ENCODE measurements at places on chromosomes 13 and 19.
A peak's percentile ranks its signal among the peaks of the same experiment; 100 is the strongest.

GRCh38 chr19:618247-618619 lies 15.1 kb downstream of the POLRMT start:
- H3K4me3 ChIP-seq: no peak overlapping the region
- peaks cover 8% of the 10 kb centered on the region for H3K36me3 ChIP-seq
- no peak overlapping the region for H3K27ac ChIP-seq
- no peak for DNase-seq
- H3K4me1 ChIP-seq: no peaks in the 10 kb centered on the region

GRCh38 chr13:88761145-88761544 lies 1090.0 kb downstream of the SLITRK5 start:
- H3K27me3 ChIP-seq: peaks cover 5% of the 10 kb centered on the region
- H3K4me3 ChIP-seq: no peak overlapping the region
- DNase-seq: no peak
- no peaks in the 10 kb centered on the region for H3K36me3 ChIP-seq
- H3K4me1 ChIP-seq: no peaks in the 10 kb centered on the region
- H3K27ac ChIP-seq: no peak overlapping the region

GRCh38 chr19:29841559-29842367 lies 30.0 kb downstream of the CCNE1 start:
- H3K27ac ChIP-seq: no peak overlapping the region
- H3K27me3 ChIP-seq: no peaks in the 10 kb centered on the region

DNA sequence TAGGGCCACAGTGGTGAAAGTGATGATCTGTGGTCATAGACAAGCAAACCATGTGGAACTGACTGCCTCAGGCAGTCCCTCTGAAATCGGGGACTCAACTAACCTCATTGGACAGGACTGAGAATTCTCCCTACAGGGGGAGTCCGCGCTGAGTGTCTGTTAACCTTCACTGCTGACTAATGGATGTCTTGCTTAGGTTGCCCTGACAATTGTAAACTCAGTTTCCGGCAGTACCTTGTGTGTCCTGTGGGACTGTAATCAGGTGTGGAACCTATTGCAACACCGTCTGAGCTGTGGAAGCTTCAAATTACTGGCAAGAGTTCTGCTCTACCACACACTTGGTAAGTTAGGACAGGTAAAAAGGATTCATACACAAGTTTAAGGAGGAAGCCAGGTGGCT lies 21.8 kb downstream of the ZNF77 start:
- no peak overlapping the region for H3K4me3 ChIP-seq
- no peaks in the 10 kb centered on the region for H3K4me1 ChIP-seq
- peaks cover 1% of the 10 kb centered on the region for H3K36me3 ChIP-seq
- H3K27me3 ChIP-seq: no peaks in the 10 kb centered on the region
- no peak overlapping the region for H3K27ac ChIP-seq
- no peak for DNase-seq

DNA sequence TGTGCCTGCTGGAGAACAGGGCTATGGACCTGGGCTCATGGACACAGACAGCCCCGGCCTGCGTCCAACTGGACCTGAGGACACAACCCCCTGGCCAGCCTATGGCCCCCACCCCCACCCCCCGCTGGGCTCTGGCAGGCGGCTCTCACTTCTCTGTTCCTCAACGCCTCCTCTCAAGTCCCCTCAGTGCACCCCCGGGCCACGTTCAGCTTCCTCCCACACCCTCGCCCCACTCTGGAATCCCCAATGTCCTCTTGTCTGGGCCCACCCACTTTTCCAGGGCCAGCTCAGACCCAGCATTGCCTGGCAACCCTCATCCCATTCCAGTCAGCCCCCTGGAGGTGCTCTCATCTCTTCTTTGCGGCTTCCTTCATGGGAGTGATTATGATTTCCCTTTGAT lies 130.2 kb upstream of the SPACA7 start:
- H3K4me3 ChIP-seq: no peak overlapping the region
- H3K27me3 ChIP-seq: no peaks in the 10 kb centered on the region
- no peak overlapping the region for H3K27ac ChIP-seq
- H3K36me3 ChIP-seq: no peaks in the 10 kb centered on the region
- DNase-seq: peak; percentile 24

DNA sequence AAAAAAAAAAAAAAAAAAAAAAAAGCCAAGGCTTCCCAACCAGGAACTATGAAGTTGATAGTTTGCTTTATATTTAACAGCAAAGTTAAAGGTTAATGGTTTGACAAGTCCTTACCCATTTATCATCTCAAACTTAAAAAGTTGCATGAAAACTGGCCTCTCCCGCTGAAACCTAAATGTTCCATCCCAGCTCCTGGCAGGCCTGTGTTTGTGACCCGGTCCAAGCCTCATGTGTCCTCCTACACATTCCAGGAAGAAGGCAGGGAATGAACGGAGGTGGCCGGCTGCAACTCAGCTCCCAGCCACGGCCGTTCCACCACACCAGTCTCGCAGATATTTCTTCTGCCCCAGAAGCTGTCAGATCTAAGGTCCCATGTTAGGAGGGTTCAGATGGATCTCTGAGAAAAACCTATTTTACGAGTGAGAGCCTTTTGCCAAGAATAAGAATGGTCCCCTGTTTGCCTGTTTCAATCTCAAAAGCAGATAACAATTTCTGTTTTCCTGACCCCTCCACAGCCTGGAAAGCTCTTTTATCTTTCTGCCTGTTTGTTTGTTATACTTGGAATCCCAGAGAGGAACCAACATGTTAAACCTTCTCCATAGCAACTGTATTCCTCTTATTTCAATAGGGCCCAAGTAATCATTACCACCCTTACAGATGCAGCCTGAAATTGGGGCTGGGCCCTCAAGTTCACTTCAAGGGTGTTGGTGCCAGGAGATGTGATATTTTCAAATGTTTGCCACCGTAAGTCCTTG lies 56.5 kb downstream of the KCTD12 start:
- no peaks in the 10 kb centered on the region for H3K36me3 ChIP-seq
- DNase-seq: no peak
- H3K4me3 ChIP-seq: no peak overlapping the region
- no peaks in the 10 kb centered on the region for H3K27me3 ChIP-seq

GRCh38 chr13:109331011-109331433 lies 455.4 kb downstream of the IRS2 start:
- no peaks in the 10 kb centered on the region for H3K4me1 ChIP-seq
- H3K4me3 ChIP-seq: no peak overlapping the region
- no peak overlapping the region for H3K27ac ChIP-seq
- H3K36me3 ChIP-seq: no peaks in the 10 kb centered on the region

- no peaks in the 10 kb centered on the region for H3K36me3 ChIP-seq
- DNase-seq: no peak
- no peak overlapping the region for H3K27ac ChIP-seq
- no peaks in the 10 kb centered on the region for H3K27me3 ChIP-seq
Observed at GRCh38 chr13:40200273-40200978, 466.0 kb downstream of the FOXO1 start.

GRCh38 chr13:51770681-51771417 lies 33.1 kb downstream of the DHRS12 start:
- DNase-seq: no peak
- H3K36me3 ChIP-seq: peaks cover 5% of the 10 kb centered on the region
- H3K27me3 ChIP-seq: no peaks in the 10 kb centered on the region

DNA sequence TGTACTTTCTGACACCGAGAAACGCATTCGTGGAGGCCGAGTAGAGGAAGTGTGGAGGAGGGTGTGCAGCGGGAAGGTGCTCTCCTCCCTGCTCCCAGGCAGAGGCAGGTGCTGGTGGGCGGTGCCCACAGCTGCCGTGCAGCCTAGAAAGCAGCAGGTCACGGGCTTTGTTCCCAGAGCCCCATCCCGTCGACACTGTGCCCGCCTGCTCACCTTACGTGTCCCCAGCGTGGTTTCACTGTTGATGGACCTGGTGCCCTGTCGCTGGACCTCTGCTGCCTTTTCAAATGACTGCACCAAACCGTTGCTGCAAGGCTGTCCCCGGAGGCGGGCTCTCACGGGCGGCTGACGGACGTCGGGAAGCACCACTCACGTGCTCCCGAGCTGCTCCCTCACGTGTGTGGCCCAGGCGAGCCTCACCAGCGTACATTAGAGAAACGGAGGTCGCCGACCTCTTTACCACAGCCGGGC lies 20.8 kb downstream of the PLEKHJ1 start:
- no peak overlapping the region for H3K4me3 ChIP-seq
- H3K36me3 ChIP-seq: peaks cover 80% of the 10 kb centered on the region
- H3K27me3 ChIP-seq: no peaks in the 10 kb centered on the region
- H3K27ac ChIP-seq: no peak overlapping the region
- no peak for DNase-seq

GRCh38 chr13:28067491-28067890 lies 32.9 kb downstream of the FLT3 start:
- DNase-seq: no peak
- no peaks in the 10 kb centered on the region for H3K4me1 ChIP-seq
- H3K4me3 ChIP-seq: no peak overlapping the region
- H3K27ac ChIP-seq: no peak overlapping the region
- no peaks in the 10 kb centered on the region for H3K36me3 ChIP-seq

GRCh38 chr13:28719227-28720055 lies 671 bp upstream of the SLC46A3 start:
- peaks cover 11% of the 10 kb centered on the region for H3K4me1 ChIP-seq
- no peak for DNase-seq
- H3K27ac ChIP-seq: peak overlapping the region; percentile 93
- no peaks in the 10 kb centered on the region for H3K27me3 ChIP-seq
- peaks cover 3% of the 10 kb centered on the region for H3K36me3 ChIP-seq
- H3K4me3 ChIP-seq: peak overlapping the region; percentile 70

DNA sequence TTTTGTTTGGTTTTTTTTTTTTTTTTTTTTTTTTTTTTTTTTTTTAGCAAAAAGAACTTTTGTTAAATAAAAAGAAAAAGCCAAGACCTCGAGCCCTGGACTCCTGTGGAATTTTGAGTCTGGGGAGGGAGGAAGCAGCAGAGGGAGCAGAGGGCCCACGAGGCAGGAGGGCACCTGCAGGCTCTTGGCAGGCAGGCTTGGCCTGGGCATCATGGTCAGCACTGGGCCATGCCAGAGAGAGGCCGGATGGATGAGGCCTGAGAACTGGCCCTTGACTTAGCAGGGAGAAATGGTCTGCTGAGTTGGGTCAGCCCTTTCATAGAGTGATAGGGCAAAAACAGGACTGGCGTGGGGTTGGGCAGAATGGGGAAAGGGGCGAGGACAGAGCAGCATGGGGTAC lies 100.4 kb downstream of the GPR12 start:
- H3K4me1 ChIP-seq: no peaks in the 10 kb centered on the region
- DNase-seq: no peak
- no peaks in the 10 kb centered on the region for H3K27me3 ChIP-seq
- no peak overlapping the region for H3K27ac ChIP-seq
- H3K36me3 ChIP-seq: no peaks in the 10 kb centered on the region

DNA sequence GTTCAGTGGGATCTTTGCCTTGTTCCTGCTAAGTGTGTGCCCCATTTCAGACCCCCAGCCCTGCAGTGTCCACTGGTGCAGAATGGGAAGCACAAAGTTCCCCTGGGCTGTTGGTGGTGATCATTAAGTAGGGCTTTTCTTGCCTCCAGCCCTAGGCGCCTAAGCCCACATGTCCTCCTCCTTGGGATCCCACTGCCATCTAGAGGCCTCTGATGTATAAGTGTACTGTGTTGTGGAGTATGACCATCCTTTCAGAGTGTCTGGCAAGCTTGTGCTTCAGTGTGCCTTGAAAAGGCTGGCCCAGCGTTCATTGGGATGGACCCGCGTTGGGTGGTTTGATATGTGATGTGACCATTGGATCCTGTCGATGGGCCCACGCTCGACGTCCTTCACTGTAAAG lies 71.2 kb downstream of the WASF3 start:
- H3K4me1 ChIP-seq: no peaks in the 10 kb centered on the region
- H3K27me3 ChIP-seq: no peaks in the 10 kb centered on the region
- H3K4me3 ChIP-seq: no peak overlapping the region
- H3K36me3 ChIP-seq: no peaks in the 10 kb centered on the region
- DNase-seq: no peak

DNA sequence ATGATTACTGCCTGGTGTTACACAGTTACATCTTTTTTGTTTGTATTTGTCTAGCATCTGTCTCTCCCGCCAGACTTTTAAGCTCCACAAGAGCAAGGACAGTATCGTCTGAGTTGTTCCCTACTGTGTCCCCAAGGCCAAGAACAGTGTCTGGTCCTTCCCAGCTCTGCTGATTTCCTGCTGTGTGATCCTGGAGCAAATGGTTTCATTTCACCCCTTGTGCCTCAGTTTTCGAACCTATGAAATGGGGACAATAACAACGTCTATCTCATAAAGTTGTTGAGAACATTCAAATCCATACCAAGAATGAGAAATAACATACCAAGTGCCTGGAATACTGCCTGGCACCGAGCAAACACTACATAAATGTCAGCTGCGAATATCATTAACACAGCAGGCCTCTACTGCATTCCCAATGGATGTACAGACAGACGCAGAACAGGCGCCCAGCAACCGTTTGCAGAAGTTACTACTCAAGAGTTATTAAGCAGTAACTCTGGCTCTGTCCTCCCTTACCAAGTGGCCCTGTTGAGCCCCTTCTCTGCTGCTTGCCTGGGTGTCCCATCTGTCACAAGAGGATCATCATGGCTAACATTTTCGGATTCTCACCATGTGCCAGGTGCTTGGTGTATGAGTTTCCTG lies 11.4 kb downstream of the XRCC1 start:
- no peak overlapping the region for H3K4me3 ChIP-seq
- H3K27me3 ChIP-seq: no peaks in the 10 kb centered on the region
- peak overlapping the region; percentile 0 for H3K27ac ChIP-seq
- H3K4me1 ChIP-seq: no peaks in the 10 kb centered on the region

- H3K4me3 ChIP-seq: no peak overlapping the region
- H3K27ac ChIP-seq: no peak overlapping the region
- no peak for DNase-seq
- H3K4me1 ChIP-seq: no peaks in the 10 kb centered on the region
- H3K36me3 ChIP-seq: no peaks in the 10 kb centered on the region
Observed at GRCh38 chr13:110445722-110446574, 115.6 kb downstream of the RAB20 start.

- H3K27me3 ChIP-seq: no peaks in the 10 kb centered on the region
- H3K36me3 ChIP-seq: no peaks in the 10 kb centered on the region
- no peaks in the 10 kb centered on the region for H3K4me1 ChIP-seq
- H3K27ac ChIP-seq: no peak overlapping the region
- H3K4me3 ChIP-seq: no peak overlapping the region
Observed at GRCh38 chr13:93922063-93922855, 557.2 kb downstream of the DCT start.

GRCh38 chr19:30788105-30788765 lies 416.1 kb downstream of the ZNF536 start:
- H3K27ac ChIP-seq: no peak overlapping the region
- H3K4me3 ChIP-seq: no peak overlapping the region
- H3K36me3 ChIP-seq: no peaks in the 10 kb centered on the region
- H3K4me1 ChIP-seq: no peaks in the 10 kb centered on the region

- no peaks in the 10 kb centered on the region for H3K36me3 ChIP-seq
- H3K4me3 ChIP-seq: no peak overlapping the region
- no peak overlapping the region for H3K27ac ChIP-seq
- H3K4me1 ChIP-seq: no peaks in the 10 kb centered on the region
Observed at GRCh38 chr13:45542878-45543277, 72.7 kb downstream of the ERICH6B start.

GRCh38 chr13:31749929-31750328 lies 10.6 kb downstream of the RXFP2 start:
- no peaks in the 10 kb centered on the region for H3K4me1 ChIP-seq
- DNase-seq: no peak
- no peak overlapping the region for H3K27ac ChIP-seq
- H3K4me3 ChIP-seq: no peak overlapping the region
- H3K27me3 ChIP-seq: no peaks in the 10 kb centered on the region
- no peaks in the 10 kb centered on the region for H3K36me3 ChIP-seq

GRCh38 chr19:10818301-10819123 lies 17.5 kb downstream of the TMED1 start:
- H3K36me3 ChIP-seq: peaks cover 37% of the 10 kb centered on the region
- H3K4me3 ChIP-seq: no peak overlapping the region
- no peaks in the 10 kb centered on the region for H3K4me1 ChIP-seq
- DNase-seq: no peak

GRCh38 chr13:48258002-48258401 lies 25.0 kb downstream of the ITM2B start:
- no peaks in the 10 kb centered on the region for H3K4me1 ChIP-seq
- no peak overlapping the region for H3K27ac ChIP-seq
- H3K27me3 ChIP-seq: no peaks in the 10 kb centered on the region
- DNase-seq: no peak
- no peak overlapping the region for H3K4me3 ChIP-seq
- peaks cover 62% of the 10 kb centered on the region for H3K36me3 ChIP-seq
